ENCODE measurements at places on chromosomes 4 and X.

GRCh38 chrX:41667631-41668030 is 21.1 kb upstream of the GPR34 start:
- DNase-seq = no peak

DNA sequence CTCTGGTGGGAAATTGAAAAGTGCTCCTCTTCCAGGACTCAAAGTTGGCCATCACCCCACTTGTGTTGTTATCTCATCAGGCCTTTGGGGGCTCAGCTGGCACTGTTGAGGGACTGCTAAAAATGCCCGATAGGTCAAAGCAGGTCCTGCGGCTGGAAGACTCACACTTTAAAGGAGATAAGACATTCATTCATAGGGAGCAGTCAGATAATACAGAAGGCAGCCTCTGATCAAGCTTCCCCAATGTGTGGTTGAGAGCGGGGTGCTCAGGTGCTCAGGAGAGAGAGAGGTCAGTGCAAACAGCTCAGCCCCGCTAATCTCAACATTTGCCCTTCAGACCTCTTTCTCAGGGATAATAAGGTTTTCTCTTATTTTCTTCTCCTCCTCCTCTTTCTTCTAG is 70.3 kb downstream of the TMEM154 start:
- DNase-seq = no peak

DNA sequence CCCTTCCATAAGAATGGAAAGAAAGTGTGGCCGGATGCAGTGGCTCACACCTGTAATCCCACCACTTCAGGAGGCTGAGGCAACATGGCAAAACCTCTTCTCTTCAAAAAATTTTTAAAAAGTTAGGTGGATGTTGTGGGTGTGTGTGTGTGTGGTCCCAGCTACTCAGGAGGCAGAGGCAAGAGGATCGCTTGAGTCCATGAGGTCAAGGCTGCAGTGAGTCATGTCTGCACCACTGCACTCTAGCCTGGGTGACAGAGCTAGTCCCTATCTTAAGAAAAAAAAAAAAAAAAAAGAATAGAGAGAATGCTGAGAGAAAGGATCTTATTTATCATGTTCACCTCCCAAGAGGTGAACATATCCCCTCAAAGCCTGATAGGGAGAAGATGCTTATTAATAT is 492.1 kb upstream of the SMIM31 start:
- no peak for DNase-seq

DNA sequence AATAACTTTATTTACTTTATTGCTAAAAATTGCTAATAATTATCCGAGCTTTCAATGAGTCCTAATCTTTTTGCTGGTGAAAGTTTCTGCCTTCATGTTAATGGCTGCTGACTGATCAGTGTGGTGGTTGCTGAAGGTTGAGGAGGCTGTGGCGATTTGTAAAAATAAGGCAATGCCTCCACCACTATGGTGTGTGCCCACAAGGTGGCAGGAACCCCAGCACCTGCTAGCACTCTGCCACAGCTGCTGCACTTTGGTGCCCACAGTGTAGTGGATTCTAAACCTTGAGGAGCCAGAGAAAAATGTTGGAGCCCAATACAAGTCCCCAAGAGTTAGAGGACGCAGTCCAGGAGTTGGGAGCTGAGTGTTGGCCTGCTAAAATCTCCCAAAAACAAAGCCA is 1237.1 kb downstream of the PCDH19 start:
- no peak for DNase-seq

- no peak for DNase-seq
These were observed 19.3 kb upstream of the RPL34 start for GRCh38 chr4:108601106-108601505.

DNA sequence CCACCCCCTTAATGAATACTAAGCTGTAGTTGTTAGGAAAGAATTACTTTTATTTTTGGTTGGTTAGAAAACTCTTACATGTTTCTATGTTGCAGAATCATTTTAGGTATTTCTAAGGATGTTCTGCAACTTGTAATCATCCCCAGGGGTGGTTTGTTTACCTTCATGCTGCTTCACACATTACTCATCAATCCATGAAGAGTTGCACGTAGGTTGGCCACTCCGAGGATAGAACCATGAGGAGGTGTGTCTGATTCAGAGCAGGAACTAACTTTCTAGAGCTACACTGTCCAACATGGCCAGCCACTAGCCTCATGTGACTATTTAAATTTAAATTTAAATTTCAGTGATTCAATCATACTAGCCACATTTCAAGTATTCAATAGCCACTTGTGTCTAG is 127.2 kb upstream of the FRMPD4 start:
- no peak for DNase-seq

DNA sequence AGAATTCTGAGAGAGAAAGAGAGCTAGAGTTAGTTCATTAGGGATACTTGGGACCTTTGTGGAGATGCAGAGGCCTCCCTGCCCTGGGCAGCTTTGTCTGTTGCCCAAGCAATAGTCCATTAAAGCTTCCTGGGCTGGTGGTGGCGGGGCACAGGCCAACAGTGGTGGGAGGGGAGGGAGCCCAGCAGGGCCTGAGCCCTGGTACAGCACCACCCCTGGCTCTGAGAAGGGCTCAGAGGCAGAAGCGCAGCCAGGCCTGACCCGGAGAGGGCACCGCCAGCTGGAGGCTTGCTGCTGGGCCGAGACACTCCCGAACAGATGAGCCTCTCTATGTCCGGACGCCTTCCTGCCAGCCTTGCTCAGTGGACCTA is 65.3 kb downstream of the EFNB1 start:
- no peak for DNase-seq

- no peak for DNase-seq
These were observed 31.5 kb downstream of the REELD1 start for GRCh38 chr4:146245850-146246249.

GRCh38 chr4:122643257-122643656 is 22.4 kb upstream of the IL21 start:
- no peak for DNase-seq

GRCh38 chr4:10006231-10006600 is 15.1 kb downstream of the SLC2A9 start:
- DNase-seq = no peak

DNA sequence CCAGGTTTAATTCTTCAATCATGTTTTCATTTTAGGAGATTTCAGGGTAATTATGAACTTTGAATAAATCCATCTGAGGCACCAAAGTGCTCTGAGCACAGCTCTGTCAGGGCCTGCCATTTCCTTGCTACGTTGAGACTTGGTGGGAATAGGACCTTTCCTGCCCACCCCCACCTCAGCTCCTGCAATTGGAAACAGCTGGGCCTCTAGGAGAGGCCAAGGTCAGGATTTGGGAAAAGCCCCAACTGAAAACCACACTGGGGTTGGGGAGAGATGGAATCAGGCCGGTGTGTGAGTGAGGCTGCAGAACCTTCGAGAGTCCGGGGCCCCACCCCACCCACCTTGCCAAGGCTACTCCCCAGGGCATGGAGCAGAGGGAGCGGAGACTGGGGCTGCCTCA is 212.7 kb upstream of the BCOR start:
- DNase-seq = no peak

DNA sequence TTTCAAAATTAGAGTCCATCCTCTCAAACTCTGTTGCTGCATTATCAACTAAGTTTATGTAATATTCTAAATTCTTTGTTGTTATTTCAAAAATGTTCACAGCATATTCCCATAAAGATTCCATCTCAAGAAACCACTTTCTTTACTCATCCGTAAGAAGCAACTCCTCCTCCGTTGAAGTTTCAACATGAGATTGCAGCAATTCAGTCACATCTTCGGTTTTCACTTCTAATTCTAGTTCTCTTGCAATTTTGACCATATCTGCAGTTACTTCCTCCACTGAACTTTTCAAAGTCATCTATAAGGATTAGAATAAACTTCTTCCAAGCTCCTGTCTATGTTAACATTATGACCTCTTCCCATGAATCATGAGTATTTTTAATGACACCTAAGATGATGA is 216.6 kb upstream of the SLC7A11 start:
- no peak for DNase-seq

DNA sequence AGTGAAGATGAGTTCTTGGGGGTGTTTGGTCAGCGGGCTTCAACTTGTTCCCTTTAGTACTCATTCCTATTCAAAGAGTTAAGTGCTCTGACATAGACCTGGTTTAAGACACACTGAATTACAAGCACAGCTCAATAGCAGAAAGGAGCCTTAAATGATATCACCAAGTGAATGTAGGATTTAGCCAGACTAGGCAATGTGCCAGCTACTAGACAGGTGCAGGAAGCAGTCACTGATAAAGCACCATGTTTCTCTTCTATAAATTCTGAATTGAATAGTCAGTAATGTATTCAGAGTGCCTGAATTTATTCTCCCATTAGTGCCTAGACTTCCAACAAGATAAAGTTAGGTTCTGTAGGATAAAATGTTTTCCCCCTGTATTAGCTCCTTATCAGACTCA is 63.6 kb downstream of the ASB9 start:
- no peak for DNase-seq

- DNase-seq = no peak
These were observed 11.7 kb downstream of the BBS12 start for GRCh38 chr4:122744229-122744628.

DNA sequence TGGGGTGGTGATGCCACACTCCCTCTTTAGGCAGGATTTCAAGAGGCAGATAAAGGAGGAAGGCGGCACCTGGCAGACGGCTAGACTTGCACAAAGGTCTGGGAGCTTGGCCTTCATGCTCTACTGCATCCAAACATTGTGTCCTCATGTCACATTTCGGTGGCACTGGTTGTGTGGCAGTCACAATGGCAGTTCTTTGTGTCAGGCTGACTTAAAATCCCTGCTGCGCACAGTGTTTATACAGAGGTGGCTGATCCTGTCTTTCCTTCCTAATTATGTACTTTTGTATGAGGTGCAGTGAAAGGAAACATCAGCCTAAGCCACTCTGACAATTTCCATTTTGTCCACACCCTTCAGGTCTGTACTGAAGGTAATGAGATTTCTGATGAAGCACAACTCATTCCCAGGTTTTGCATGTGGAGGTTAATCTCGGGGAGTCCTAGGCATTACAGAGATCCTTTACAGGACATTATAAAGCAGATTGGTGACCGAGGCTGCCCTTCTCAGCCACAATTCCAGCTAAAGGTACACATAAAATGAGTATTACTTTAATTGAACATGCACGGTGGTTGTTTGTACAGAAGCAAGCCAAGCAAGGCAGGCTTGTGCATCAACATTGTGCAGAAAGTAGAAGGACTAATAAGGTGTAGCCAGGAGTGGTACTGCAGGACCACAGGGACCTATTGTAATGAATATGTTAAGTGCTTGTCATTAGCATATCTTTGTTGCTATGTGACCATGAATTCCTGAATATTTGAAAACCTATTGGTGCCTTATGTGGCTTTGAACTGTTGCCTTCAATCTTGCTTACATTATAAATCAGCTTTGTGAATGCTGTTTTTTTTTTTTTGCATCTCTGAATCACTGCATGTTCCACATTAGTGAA is 147.6 kb downstream of the STK32B start:
- no peak for DNase-seq

DNA sequence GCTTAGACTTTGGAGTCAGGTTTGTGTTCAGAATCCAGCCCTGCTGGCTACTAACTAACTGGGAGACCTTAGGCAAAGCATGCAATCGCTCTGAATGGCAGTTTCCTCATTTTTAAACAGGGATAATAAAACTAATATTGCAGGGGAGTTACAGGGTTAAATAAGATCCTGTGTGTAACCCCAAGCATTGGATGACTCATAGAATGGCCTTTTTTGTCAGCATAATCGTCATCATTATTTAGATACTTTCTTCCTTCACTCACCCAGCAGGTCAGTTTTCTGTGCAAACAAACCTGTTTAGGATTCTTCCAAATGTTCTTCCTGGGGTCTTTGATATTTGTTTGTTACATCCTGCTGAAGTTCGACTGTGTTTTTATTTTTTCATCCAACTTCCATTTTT is 208.2 kb downstream of the EVC2 start:
- no peak for DNase-seq

DNA sequence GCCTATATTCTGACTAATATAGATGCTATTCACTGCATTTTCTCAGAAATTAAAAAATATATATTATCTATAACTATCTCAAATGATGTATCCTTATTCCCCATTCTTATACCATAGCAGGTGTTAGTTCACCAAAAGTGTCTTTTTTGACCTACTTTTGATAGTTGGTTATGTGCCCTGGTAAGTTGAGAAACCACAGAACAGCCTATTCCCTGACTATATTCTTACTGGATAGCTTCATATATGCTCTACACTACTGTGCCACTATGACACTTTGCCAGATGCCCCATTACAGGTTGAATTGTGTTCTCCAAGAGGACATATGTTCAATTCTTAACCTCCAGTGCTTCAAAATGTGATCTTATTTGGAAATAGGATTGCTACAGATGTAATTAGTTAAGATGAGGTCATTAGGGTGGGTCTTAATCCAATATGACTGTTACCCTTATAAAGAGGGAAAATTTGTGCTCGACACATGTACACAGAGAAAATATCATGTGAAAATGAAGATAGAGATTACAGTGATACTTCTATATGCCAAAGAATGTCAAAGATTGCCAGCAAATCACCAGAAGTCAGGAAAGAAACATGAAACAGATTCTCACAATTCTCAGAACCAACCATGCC is 76.1 kb downstream of the LRBA start:
- no peak for DNase-seq
